ENCODE measurements at places on chromosomes 6 and 20. TPM values are rescaled to one million over a fixed set of nuclear protein-coding genes. Genes with fewer than 3 reads are reported as not detected.

Gene STMN3
- 3.8 TPM for polyA plus RNA-seq

Gene OR2H2
- not detected for polyA plus RNA-seq

Gene DEFB124
- not detected for polyA plus RNA-seq

Gene LIN28B
- 3.0 TPM for polyA plus RNA-seq

Gene EEF1A1
- polyA plus RNA-seq, result 5,777 TPM

Gene MATN4
- 0.08 TPM for polyA plus RNA-seq

Gene TNFRSF6B
- 0.63 TPM for polyA plus RNA-seq

Gene ADGRF4
- polyA plus RNA-seq, result 5.8 TPM

Gene PTK7
- polyA plus RNA-seq, result 4.5 TPM

Gene TAAR1
- polyA plus RNA-seq, result not detected

Gene DEFB116
- polyA plus RNA-seq, result not detected

Gene NRM
- 13.0 TPM for polyA plus RNA-seq

DNA sequence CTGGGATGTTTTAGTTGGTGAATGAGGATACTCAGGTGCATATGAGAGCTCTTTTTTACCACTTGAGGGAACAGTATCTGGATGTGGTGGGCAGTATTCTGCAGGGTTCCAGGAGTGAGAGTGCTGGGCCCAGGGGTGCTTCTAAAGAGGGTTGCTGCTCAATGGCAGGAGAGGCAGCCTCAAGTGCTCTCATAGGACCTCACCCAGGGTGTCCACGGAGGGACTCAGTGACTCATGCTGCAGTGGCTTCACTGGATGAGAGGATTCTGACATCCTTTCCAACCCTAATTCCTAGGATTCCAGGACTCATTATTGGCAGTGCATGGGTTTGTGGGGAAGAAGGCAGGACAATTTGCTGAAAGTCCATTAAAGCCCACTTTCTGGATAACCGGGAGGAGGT is 176.6 kb upstream of the FERMT1 start:
- no peak for DNase-seq

DNA sequence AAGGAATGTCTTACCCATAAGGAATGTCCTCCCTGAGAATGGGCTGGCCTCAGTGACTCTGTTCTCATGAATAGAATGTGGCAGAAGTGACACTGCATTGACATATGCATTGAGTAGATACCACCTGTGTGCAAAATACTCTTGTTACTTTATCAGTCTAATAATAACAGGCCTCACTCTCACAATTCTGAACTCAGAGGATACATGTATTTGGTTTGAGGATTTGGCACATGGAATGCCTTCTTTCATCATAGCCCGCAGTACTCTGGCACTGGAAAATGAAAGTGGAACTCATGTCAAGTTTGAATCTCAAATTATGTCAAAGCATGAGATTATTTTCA is 52.9 kb upstream of the PLCB4 start:
- DNase-seq, result no peak

- DNase-seq, result no peak
These were observed 64.4 kb downstream of the TULP4 start for GRCh38 chr6:158376631-158377081.

DNA sequence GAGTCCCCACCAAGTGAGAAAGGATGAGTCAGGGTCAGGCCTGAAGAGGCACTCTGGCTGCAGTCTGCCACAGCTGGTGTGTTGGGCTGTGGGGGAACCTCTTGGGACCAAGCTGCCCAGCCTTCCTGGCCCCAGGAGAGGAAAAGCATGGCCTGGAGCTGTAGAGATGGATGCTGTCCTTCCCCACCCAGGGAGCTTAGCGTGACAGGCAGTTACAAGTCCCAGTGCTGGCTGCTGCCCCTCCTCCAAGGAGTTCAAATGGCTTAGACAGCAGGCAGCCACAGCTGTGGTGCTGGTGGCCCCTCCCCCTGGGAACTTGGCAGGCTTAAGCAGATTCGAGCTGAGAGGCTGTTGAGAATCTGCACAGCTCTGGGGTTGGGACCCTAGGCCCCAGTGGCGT is 253.2 kb downstream of the PLCB1 start:
- no peak for DNase-seq

- DNase-seq, result no peak
These were observed 86.2 kb downstream of the DNAH8 start for GRCh38 chr6:38801305-38801704.

DNA sequence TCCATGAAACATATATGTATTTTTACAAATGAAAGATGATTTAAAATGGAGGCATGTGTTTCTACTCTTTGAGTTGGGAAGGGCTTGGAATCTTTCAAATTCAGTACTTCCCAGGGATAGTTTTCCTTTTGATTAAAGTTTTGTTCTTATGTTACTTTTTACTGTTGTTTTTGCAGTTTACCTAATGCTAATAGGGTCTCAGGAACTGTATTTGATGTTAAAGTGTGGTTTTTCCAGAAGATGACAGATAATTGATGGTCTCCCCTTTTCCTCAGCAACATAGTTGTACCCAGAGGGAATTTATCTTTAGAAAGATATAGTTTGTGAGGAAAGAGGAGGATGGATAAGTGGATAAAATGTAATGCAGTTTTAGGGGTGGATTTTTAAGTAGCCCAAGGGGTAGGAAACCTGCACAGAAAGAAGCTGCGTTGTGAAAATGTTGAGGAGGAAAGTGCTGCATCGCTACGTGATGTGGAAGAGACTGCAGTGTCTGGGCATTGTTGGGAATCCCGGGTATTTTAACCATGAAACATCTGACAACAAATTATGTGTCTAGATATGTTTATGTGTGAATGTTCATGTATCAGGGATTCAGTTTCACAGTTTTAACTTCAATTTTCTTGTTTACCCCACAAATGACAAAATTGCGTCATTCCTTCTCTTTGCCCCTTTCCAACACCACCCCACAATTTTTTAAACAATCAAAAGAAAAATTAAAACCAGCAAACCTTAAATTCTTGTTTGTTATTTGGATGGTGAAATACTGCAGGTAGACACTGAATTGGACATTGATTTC is 42.3 kb downstream of the GNAS start:
- no peak for DNase-seq

- DNase-seq, result peak; percentile 57
These were observed 268.8 kb downstream of the ARID1B start for GRCh38 chr6:157045831-157046454.

- DNase-seq, result no peak
These were observed 59.2 kb upstream of the CD93 start for GRCh38 chr20:23145281-23145700.

DNA sequence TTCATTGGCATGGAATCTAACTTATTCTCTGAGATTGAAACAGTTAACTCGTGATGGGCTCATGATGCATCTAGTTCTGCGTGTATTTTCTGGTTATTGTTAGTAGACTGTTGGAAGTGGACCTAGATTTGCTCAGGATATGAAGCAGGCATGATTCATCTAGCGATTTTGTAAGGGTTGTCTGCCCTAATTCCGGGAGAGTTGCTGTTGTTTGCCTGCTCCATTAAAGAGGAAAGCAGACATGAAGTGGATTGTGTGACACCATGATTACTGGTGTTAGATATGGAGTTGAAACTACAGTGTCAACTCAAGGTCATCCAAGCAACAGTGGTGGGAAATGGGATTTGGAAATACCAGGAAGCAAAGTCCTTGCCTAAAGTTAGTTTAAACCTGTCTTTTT is 41.0 kb downstream of the SOX4 start:
- DNase-seq, result peak; percentile 34

DNA sequence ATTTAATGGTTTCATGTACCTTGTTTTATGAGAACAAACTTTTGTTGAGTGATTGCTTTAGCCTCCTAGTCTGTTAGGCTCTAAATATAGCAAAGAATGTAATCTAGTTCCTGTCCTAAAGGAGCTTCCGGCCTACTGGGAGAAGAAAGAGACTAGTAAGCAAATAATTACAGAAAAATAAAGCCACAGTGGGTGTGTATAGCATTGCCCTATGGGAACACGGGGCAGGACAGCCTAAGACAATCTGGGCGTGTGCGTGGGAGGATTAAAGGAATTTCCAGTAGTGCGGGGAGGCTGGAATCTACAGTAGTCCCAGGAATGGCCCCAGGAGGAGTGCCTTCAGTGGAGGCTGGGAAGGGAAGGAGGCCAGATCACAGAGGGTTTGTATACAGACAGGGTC is 98.1 kb upstream of the AKAP12 start:
- DNase-seq, result no peak

DNA sequence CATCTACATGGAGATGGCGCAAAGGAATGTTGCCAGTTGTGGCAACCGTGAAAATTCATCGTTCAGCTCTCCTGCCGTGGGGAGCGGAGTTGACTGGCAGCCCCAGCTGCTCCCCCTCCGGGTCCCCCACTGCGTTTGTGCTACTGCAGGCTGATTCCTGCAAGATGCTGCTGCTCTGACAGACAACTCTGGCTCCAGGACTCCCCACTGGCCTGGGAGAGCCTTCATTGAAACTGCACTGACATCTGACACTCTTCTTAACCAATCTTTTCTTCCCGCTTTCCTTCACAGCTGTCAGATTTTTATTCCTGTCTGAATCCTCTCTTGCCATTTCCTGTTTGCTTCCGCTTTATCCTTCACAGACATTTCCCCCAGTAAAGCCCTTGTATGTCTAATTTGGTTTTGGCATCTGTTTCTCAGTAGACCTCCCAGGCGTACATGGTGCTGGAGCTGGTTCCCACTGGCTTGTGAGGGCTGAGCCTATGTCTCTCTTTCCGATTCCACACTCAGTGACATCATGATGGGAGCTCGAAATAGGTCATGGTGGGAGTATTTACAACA is 9.5 kb upstream of the ATRN start:
- DNase-seq, result no peak

- DNase-seq, result no peak
These were observed 243.1 kb upstream of the RAB32 start for GRCh38 chr6:146300521-146300920.

GRCh38 chr6:38499529-38500096 is 140.1 kb downstream of the BTBD9 start:
- DNase-seq, result no peak

GRCh38 chr20:42609618-42610017 is 580.1 kb downstream of the PTPRT start:
- DNase-seq, result no peak
